Liver (tissue), 10 donors: ENCODE measurements at places on chromosomes 7 and 10. TPM values are rescaled to one million over a fixed set of nuclear protein-coding genes. Genes with fewer than 3 reads are reported as not detected.

DNA sequence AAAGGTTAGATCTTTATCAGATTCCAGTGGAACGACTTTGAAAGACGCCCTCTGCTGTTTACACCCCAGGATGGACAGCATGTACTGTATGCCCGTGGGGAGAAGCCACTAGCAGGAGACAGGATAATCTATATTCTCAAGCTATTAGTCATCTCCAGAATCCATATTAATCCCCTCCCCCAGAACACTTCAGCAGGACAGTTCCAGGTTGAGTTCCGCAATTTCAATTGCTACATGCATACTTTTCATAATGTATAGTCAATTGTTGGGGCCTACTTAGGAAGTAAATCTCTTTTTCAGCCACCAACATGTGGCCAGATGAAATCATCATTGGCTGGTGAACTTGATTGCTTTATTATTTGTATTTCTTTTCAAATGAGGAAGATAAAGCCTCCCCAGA, 313.1 kb upstream of the SMIM30 start:
- H3K4me1 ChIP-seq, result no peaks in the 10 kb centered on the region
- DNase-seq, result no peak
- no peak overlapping the region for H3K4me3 ChIP-seq
- H3K36me3 ChIP-seq, result no peaks in the 10 kb centered on the region
- H3K27ac ChIP-seq, result no peak overlapping the region

DNA sequence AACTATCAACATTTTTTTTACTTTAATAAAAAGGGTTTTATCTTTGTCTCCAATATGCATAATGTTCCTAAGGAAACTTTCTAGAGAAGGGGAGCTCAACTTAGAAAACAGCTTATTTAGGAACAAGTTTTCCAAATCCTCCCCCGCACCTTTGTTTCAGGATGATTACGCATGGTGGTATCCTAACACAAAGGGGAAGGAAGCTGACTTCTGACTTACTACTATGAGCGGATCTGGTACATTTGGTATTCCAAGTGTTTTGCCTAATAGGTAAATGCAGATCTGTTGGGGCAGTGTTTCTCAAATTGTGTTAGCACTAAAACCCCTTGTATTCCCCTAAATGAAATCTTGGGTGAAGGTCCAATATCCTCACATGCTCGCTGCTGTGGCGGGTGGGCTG, 229.3 kb upstream of the KLF14 start:
- DNase-seq, result no peak
- H3K4me3 ChIP-seq, result no peak overlapping the region
- H3K27ac ChIP-seq, result no peak overlapping the region
- H3K4me1 ChIP-seq, result no peaks in the 10 kb centered on the region
- peaks cover 11% of the 10 kb centered on the region for H3K36me3 ChIP-seq

DNA sequence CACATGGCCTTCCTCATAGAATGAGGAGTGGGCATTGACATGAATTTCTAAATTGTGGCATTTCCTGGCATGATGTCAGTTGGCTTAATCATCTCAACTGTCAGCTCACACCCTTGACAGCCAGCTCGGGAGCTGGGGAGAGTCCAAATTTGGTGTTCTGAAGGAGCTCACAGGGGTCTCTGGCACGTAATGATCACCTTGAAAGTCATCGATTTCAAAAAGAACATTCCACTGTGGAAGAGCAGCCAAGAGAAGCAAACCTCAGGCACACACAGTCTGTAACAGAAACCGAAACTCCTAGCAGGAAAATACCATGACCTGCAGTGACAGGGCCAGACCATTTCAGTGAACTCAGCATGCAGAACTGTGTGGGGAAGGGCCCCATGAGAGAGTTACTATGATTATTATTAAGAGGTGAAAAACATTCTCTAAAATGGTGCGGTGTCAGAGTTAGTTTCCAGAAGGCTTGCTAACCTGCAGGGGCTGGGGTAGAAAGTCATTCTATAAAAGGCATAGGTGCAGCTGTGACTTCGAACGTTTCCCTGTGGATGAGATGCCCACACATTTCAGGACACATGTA, 26.4 kb upstream of the KLF6 start:
- H3K4me3 ChIP-seq, result peak overlapping the region; percentile 25
- H3K36me3 ChIP-seq, result no peaks in the 10 kb centered on the region
- H3K27me3 ChIP-seq, result no peaks in the 10 kb centered on the region
- H3K4me1 ChIP-seq, result peaks cover 14% of the 10 kb centered on the region
- DNase-seq, result no peak

DNA sequence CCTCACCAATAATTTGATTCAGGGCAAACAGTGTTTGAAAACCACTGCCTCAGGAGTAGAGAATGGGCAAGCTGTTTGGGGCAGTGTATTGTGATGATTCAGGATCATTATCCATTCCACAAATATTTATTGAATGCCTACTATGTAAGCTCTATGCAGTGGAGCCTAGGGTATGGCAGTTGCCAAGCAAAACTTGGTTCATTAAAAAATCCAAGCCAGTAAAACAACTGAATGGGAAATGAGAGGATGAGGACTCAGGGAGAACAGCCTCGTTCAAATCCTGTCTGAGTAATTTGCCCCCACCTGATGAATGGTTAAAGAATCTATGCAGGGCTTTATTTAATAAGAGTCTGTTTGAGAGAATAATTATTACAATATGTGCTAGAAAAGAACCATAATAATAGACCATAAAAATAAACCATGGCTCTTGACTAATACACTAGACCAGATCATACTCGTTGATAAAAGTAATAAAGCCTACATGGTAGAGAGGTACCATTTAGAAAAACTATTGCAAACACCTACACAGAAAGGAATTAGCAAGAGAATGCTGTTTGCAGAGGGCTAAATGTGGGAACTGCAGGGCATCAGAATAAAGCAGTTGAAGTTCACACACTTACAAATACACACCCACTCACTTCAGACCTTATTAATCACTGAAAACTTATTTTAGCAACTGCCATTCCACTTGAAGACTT, 71.7 kb downstream of the CREB5 start:
- peaks cover 9% of the 10 kb centered on the region for H3K27me3 ChIP-seq
- no peak for DNase-seq
- H3K36me3 ChIP-seq, result no peaks in the 10 kb centered on the region
- no peak overlapping the region for H3K4me3 ChIP-seq
- H3K27ac ChIP-seq, result no peak overlapping the region

Gene CFTR
- total RNA-seq, result 0.75 TPM

GRCh38 chr10:5835446-5836095, 22.3 kb upstream of the GDI2 start:
- no peaks in the 10 kb centered on the region for H3K36me3 ChIP-seq
- no peak overlapping the region for H3K4me3 ChIP-seq
- DNase-seq, result no peak
- no peak overlapping the region for H3K27ac ChIP-seq
- H3K27me3 ChIP-seq, result no peaks in the 10 kb centered on the region
- no peaks in the 10 kb centered on the region for H3K4me1 ChIP-seq

GRCh38 chr7:41970941-41971340, 266.1 kb downstream of the GLI3 start:
- H3K27me3 ChIP-seq, result no peaks in the 10 kb centered on the region
- no peak overlapping the region for H3K27ac ChIP-seq
- H3K4me1 ChIP-seq, result no peaks in the 10 kb centered on the region

GRCh38 chr7:113030489-113030888, 56.1 kb downstream of the GPR85 start:
- H3K27ac ChIP-seq, result no peak overlapping the region
- H3K4me1 ChIP-seq, result no peaks in the 10 kb centered on the region
- H3K36me3 ChIP-seq, result no peaks in the 10 kb centered on the region
- DNase-seq, result no peak
- no peaks in the 10 kb centered on the region for H3K27me3 ChIP-seq
- H3K4me3 ChIP-seq, result no peak overlapping the region

DNA sequence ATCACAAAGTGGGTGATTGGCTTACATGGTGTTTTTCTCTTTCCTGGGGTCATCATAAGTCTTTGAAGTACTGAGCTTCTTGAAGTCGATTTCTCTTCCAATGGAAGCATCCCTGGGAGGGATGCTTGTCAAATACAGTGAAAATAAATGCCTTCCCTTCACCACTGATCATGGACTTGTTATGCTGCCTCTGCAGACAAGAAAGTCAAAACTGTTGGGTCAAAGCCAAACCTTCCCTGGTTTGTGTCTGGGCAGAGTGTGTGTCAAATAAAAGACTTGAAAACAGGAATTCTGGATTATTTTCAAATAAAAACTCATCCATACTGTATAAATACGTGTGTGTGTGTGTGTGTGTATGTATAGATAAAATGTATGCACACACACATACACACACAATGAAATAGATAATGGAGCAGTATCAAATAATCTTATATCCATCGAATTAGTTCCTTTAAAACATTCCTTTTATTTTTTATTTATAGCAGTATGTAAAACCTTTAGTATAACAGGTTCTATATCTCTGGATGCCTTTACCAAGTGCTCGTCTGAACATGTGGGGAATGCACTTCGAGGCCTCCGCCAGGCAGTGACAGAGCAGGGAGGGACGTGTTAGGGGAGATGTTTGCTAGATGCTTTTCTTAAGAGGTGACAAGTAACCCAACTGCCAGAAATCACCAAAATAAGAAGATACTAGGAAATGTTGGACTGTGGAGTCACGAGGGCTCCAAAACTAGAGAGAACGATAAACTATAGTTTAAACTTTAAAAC, 27.2 kb upstream of the WNT16 start:
- H3K27ac ChIP-seq, result no peak overlapping the region
- DNase-seq, result no peak
- no peak overlapping the region for H3K4me3 ChIP-seq
- H3K27me3 ChIP-seq, result no peaks in the 10 kb centered on the region

Gene EBF3
- total RNA-seq, result not detected

DNA sequence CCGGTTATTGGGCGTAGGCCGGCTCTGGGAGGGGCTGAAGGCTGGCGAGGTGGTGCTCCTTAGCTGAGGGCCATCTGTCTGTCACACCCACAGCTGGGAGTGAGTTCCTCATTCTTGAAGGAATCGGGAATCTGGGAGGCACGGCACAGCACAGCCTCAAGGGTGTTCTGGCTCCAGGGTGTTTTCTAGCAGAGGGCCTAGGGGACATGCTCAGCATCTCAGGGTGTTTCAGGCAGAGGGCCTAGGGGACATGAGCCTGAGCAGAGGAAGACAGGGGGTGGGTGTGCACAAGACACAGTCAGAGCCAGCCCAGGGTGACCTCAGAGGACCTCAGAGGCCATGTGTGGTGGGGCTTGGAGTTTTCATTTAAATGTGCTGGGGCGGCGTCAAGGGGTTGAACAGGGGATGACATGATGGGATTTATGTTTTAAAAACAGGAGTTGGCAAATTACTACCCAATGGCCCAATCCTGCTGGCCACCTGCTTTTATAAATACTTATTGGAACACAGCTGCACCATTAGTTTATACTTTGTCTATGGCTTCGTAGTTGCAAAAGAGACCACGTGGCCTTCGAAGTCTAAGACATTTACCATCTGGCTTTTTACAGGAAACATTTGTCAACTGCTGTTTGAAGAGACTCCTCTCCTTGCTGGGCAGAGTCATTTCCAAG, 121.6 kb downstream of the PRKAG2 start:
- H3K36me3 ChIP-seq, result no peaks in the 10 kb centered on the region
- no peaks in the 10 kb centered on the region for H3K27me3 ChIP-seq
- no peak overlapping the region for H3K4me3 ChIP-seq
- DNase-seq, result no peak

DNA sequence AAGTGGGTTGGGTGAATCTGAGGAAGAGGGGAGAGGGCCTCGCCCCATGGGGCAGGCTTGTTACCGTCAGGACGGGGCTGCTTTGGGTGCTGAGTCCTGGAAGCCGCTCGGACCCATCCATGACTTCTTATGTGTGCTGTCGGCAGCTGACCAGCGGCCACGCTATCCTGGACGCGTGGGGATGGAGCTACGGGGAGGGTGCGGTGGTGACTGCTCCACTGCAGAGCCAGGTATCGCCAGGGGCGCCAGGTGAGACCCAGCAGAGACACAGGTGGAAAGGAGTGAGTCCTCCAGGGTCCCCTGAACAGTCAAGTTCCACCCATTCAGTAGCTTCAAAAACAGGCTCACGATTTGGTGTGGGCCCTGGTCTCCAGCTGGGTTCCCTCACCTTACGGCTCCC, 10.6 kb upstream of the FAM20C start:
- H3K4me1 ChIP-seq, result no peaks in the 10 kb centered on the region
- no peaks in the 10 kb centered on the region for H3K36me3 ChIP-seq
- H3K27ac ChIP-seq, result no peak overlapping the region

Gene LRRC4
- total RNA-seq, result 2.7 TPM

- H3K27me3 ChIP-seq, result no peaks in the 10 kb centered on the region
- H3K27ac ChIP-seq, result peak overlapping the region; percentile 12
- DNase-seq, result no peak
Observed at GRCh38 chr7:134766779-134767519, 12.5 kb upstream of the CALD1 start.

- peaks cover 5% of the 10 kb centered on the region for H3K4me1 ChIP-seq
- DNase-seq, result no peak
- no peak overlapping the region for H3K27ac ChIP-seq
- H3K4me3 ChIP-seq, result no peak overlapping the region
- H3K36me3 ChIP-seq, result no peaks in the 10 kb centered on the region
Observed at GRCh38 chr10:91700788-91701444, 68.0 kb upstream of the PPP1R3C start.

GRCh38 chr10:26773633-26774032, 76.1 kb downstream of the PDSS1 start:
- no peak for DNase-seq
- H3K27ac ChIP-seq, result no peak overlapping the region
- no peaks in the 10 kb centered on the region for H3K4me1 ChIP-seq
